ENCODE measurements at places on chromosomes 3 and 15.

DNA sequence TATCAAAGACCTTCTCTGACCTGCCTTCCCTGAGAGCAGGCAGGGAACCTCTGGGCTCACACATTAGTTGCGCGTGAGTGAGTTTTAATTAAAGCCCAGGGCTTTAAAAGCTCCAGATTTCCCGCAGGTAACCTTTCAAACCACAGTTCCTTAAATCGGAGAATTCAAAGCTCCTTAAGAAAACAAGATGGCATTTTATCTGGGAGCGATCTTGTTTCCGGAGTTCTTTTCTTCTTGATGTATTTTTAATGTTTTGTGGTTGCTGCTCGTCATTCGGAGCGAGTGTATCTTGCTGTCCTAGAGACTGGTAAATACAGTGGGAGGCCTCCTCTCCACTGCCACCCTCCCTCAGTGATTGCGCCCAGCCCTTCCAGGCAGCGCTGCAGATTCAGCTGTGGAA is 284.3 kb downstream of the CLSTN2 start:
- DNase-seq: no peak

DNA sequence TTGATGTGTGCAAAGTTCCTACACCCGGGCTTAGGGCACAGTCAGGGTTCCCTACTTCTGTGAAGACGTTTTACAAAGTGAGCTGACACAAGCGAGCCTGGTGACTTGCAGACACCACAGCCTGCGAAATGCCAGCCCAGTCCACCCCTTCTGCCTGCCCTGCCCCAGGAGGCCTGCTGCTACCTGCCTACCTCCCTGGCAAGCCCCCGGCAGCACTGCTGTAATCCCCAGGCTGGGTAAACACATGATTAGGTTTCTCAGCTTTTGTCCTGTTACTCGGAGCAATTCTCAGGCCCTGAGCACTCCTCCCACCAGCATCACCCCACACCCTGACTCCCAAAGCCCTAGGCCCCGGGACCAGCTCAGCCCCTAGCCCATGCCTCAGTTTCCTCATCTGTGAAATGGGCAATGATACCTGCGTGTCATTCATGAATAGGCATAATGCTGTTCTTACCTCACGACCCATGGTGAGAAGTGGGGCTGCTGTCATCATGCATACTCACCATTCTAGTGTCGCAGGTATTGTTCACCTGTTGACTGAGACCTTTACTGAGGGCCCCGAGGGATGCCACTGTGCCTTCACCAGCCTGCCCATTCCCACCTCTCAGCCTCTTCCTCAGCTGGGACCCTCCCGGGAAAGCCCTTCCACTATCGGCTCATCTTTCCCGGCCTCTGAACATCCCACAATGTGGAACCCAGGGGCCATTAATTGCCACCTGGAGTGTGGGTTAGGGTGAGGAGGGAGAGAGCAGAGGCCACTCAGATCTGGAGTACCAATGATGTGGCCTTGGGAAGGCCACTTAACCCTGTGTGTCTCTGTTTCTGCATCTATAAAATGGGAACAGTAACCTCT is 31.5 kb upstream of the SLC6A6 start:
- no peak for DNase-seq

GRCh38 chr15:64912379-64913325 is 950 bp downstream of the ANKDD1A start:
- no peak for DNase-seq

- DNase-seq: no peak
Observed at GRCh38 chr3:31448035-31448881, 84.5 kb upstream of the STT3B start.

DNA sequence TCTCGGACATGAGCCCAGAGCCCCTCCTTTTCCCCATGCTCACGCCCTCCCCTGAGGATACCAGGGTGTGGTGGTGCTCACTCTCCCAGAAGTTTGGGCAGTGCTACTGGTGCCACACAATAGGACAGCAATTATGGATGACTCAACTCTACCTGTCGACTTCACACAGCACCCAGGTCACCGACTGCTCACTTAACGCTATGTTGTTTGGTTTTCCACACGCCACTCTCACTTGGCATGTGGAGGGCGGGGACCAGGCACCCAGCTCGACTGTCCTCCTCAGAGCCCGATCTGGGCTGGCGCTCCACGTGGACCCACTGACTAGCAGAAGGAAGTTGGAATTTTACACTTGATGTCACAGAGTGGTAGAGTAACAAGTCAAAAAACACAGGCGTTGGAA is 30.9 kb downstream of the STIMATE start:
- no peak for DNase-seq

DNA sequence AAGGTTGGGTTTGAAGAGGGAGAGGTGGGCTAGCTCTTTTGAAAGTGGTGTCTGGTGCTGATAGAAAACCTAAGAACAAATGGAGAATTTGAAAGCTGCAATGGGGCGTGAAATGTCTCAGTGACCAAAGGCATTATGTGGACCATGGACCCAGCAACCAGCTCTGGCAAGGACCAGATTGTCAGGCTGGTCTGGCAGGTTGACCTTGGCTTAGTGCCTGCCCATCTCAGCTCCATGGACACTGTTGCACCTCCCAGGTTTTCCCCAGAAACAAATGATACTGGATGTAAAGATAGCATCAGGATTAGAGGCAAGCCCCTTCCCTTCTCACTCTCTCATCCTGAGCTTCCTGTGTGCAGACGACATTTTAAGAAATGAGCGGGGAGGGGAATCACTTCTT is 302.9 kb upstream of the LRRFIP2 start:
- DNase-seq: no peak
